WTC11 (cell line): ENCODE measurements at places on chromosomes 5 and 9. TPM values are rescaled to one million over a fixed set of nuclear protein-coding genes. Genes with fewer than 3 reads are reported as not detected.

DNA sequence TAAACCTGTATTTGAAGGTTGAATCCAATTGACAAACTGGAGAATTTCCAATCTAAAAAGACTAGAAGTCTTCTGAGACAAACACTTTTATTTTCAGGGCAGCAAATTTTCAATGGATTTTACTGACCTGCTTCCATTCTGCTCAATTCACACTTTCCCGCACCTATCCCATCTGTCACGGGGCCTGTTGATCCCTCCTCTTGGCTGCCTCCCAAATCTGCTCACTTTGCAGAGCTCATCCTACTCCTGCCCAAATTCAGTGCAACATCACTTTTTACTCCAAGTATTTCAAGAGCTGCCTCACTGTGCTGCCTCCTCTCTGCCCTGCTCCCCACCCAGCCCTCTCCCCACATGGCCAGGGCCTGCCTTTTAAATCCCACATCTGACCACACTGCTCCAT, 35.1 kb downstream of the GOLM1 start:
- H3K27me3 ChIP-seq = no peaks in the 10 kb centered on the region
- no peak overlapping the region for H3K4me3 ChIP-seq
- no peak for DNase-seq

Gene GAS1
- total RNA-seq = 5.0 to 6.2 TPM (median 5.3 TPM) in 3 replicates

DNA sequence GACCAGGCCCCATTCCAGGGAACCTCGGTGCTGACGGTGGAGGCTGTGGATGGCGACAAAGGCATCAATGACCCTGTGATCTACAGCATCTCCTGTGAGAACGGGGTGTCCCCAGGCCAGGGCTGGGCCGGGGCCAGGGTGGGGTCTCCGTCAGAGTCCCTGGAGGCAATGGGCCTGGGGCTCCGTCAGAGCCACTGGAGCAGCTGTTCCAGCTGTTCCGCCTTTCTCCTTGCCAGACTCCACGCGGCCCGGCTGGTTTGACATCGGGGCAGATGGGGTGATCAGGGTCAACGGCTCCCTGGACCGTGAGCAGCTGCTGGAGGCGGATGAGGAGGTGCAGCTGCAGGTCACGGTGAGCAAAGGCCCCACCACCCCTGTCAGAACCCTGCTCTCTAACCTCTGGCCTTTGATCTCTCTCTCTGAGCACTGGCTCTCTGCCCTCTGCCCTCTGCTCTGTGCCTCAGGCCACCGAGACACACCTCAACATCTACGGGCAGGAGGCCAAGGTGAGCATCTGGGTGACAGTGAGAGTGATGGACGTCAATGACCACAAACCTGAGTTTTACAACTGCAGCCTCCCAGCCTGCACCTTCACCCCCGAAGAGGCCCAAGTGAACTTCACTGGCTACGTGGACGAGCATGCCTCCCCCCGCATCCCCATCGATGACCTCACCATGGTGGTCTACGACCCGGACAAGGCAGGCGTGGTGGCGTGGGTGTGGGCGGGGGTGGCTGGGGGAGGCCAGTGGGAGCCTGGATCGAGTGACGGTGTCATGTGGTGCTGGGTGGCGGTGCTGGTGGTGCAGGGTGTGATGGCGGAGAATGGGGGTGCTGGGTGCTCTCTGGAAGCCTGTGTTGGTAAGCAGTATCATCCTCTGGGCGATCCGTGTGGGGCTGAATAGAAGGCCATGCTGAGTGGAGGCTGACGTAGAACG, 26.6 kb downstream of the CDHR2 start:
- H3K4me1 ChIP-seq = peaks cover 2% of the 10 kb centered on the region
- H3K27me3 ChIP-seq = peaks cover 15% of the 10 kb centered on the region
- no peak overlapping the region for H3K4me3 ChIP-seq

Gene LCN10
- total RNA-seq = 2.4 to 3.7 TPM (median 3.3 TPM) in 3 replicates

Gene SPATA31A3
- not detected in 3 replicates for total RNA-seq

Gene PLEKHG4B
- 51.4 to 53.0 TPM (median 52.1 TPM) in 3 replicates for total RNA-seq

DNA sequence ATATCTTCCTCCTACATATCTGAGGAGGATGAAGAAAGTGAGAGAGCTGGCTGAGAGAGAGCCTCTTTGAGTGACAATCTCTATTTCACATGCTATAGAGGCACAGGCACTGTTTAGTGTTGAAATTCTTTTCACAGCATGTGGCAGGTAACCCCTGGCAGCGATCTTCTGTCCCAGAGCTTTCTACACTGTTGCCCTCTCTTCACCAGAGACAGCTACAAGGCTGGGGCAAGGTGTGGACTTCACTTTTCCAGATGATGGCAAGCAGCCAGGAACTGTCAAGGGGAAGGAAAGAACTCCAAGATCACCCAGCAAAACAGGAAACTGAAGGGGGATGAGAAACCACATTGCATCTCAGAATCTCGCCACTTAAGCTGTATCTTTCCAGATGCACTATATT, 205.2 kb downstream of the CAAP1 start:
- DNase-seq = no peak
- no peak overlapping the region for H3K4me3 ChIP-seq
- no peaks in the 10 kb centered on the region for H3K36me3 ChIP-seq
- H3K4me1 ChIP-seq = peaks cover 8% of the 10 kb centered on the region
- no peak overlapping the region for H3K27ac ChIP-seq
